ENCODE measurements at places on chromosomes 12 and 14.

- no peak for DNase-seq
Observed at GRCh38 chr12:112597986-112598385, 179.2 kb downstream of the PTPN11 start.

GRCh38 chr12:2011643-2012607 is 7.7 kb upstream of the DCP1B start:
- DNase-seq, result no peak

- peak; percentile 44 for DNase-seq
Observed at GRCh38 chr12:82008251-82008650, 249.1 kb upstream of the PPFIA2 start.

DNA sequence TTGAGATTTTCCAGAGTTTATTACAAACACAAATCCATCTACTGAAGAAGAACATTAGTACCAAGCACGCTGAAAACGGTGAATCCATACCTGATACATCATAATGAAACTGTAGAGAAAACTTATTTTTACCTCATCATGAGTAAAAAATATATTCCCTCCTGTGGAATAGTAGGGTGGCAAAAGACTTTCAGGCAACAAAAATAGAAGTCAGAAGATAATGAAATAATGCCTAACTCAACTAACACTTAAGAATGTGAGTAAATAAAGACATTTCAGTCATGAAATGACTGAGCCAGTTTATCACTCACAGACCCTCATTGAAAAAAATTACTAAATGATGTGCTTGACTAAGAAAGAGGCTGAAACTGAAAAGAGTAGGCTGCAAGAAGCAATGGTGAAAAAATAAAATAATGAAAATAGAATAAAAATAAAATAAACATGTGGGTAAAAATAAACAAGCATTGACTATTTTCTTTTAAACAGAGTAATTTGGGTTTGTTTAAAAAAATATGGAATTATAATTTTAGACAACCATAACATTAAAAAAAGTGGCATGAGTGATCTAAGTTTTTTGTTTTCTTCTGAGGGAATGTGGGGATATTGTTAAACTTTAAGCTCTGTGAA is 148.6 kb downstream of the ASCL1 start:
- no peak for DNase-seq

DNA sequence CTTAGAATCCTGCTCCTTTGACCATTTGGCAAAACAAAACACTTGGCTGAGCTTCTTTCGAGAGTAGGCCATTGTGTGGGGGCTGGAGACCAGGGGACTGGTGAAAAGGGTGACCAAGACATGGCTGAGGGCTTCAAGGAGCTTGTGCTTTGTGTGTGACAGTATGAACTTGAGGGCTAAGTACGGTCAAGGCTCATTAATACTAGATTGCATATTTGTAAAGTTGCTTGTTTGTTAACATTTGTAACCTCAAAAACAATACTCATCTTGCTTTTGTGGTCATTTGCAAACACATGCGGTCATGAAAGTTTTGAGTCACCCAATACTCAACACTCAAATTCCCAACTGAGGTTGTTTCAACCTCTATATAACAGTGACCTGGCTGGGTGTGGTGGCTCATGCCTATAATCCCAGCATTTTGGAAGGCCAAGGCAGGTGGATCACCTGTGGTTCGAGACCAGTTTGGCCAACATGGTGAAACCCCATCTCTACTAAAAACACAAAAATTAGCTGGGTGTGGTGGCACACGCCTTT is 42.5 kb downstream of the ZFYVE26 start:
- no peak for DNase-seq

DNA sequence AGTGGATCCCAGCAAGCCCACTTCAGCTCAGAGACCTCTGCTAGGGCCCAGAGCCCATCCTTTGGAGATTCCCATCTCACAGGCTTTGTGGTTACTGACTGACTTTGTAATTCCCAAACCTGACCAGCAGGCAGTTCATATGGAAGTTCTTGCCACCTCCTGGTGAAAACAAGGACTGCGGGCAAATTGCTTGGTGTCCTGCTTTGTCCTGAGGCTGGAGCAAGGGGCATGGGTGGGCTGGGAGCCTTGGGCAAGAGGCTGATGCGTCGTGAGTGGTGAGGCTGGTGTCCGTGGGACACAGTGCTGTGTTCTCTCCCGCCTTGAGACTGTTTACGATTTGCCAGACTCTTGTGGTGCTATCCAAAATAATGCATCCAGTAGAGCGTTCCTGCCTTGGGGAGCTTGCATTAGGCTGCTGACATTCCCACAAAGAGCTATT is 91.0 kb downstream of the LRRC74A start:
- no peak for DNase-seq

GRCh38 chr14:50062438-50063085 is 53.8 kb downstream of the VCPKMT start:
- no peak for DNase-seq

GRCh38 chr12:42102720-42103119 is 42.0 kb downstream of the GXYLT1 start:
- no peak for DNase-seq

DNA sequence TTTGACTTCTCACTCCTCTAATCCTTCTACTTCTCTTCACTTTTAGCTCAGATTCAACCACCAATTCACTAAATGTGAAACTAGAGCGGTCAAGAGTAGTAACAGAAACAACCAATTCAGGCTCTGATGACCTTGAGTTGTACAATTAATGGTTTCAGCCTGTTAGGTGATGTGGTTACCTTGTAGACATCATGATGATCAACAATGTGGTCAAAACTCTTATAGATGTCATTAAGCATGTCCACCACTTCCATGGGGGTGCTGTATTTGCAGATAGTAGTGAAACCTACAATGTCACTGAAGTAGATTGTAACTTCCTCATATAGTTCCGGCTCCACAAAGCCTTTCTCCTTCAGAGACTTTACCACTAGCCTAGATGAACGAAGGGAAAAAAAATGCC is 54.1 kb upstream of the PLBD1 start:
- DNase-seq, result no peak

DNA sequence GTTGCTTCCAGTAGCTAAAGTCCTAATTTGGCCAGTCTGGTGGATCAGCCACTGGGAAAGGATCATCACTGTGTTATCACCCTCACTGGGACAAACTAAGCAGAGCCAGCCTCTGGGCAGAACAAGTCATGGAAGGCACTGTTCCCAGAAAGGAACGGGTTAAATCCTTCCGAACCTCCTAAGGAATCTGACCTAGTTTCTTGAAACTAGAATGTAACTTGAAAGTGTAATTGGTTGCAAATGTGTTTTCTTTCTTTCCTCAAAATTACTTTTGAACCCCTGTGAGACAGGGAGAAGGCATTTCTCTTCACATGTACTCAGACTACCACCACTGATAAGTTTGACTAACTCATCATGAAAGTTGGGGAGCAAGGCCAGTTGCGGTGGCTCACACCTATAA is 18.7 kb upstream of the KICS2 start:
- DNase-seq, result no peak

- no peak for DNase-seq
Observed at GRCh38 chr14:102693006-102693755, 84.1 kb upstream of the TRAF3 start.

DNA sequence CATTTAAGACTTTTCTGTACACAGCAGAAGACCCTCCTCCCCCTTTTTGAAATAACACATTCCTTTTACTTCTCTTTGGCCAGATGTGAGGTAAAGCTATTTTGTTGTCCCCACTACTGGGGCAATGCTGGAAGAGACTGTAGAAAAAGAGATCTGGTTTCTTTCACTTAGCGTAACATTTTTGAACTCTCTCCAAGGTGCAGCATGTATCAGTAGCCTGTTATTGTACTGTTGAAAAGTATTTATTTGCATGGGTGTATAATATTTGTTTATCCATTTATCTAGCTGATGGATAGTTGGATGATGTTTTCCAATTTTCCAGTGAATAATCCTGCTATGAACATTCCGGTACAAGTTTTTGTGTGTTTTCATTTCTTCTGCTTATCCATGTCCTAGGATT is 335.2 kb downstream of the SOX5 start:
- DNase-seq, result no peak

GRCh38 chr12:85163752-85164321 is 116.2 kb upstream of the ALX1 start:
- DNase-seq, result no peak

DNA sequence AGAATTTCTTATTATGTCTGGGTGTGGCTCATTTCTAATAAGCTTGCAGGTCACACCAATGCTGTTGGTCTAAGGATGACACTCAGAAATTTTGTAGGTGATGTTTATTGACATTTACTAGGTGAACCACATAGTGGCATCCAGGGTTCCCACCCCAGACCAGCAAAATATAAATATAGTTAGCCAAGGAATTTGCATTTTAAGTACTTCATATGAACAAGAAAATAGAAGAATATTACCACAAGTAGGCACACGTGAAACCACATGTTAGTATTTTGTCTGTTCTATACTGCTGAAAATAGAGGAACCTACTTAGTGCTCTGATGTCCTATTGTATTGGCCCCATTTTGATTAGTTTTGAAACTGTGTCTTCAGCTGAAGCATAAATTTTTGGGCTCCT is 71.1 kb downstream of the USP15 start:
- DNase-seq, result no peak

DNA sequence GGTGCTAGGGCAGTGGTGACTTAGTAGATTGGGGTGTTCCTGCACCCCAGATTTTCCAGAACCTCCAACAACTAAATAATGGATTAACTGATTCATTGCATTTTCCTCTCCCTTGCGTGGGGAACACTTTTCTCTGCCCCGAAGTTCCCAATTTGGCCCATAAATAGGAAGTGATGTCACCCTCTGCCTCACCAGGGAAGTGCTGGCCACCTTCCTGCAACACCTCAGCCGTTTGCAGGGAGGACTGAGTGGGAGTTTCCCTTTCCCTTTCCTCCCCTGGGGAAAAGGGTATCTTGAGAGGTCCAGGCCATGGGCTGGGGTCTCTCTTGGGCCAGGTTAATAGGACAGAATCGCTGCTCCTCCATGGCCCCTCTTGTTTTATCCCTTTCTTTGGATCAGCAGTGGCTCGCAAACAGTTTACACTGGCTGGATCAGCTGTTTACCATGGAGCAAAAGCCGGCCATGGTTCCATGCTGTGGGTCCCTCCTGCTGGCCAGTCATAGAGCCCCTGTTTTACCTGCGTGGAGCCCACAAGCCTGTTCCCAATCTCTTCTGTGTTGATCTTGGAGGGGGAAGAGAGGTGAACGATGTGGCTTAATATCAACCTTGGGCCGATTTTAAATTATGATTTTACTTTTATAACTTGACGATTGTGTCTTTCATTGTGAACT is 91.6 kb upstream of the VRK1 start:
- DNase-seq, result no peak

GRCh38 chr14:22047115-22047514 is 373.5 kb upstream of the OR4E1 start:
- no peak for DNase-seq

GRCh38 chr14:88256997-88257950 is 65.8 kb downstream of the KCNK10 start:
- DNase-seq, result no peak

- no peak for DNase-seq
Observed at GRCh38 chr14:55412676-55413075, 1.0 kb upstream of the ATG14 start.

Data from stromal cell of bone marrow (primary cell).